ENCODE measurements at places on chromosomes 5 and 9. TPM values are rescaled to one million over a fixed set of nuclear protein-coding genes. Genes with fewer than 3 reads are reported as not detected.

The LVRN gene
- 0.07 TPM for total RNA-seq

The DMRTA1 gene
- total RNA-seq: 0.27 TPM

The TSLP gene
- 0.53 TPM for total RNA-seq

The CDC14B gene
- 2.0 TPM for total RNA-seq

The HAVCR2 gene
- 0.07 TPM for total RNA-seq

The GRAMD2B gene
- total RNA-seq: 3.4 TPM

The SHC3 gene
- 1.7 TPM for total RNA-seq

The CYLC2 gene
- total RNA-seq: not detected

The GABRA1 gene
- not detected for total RNA-seq

The PLEKHG4B gene
- under 0.01 TPM for total RNA-seq

The COL15A1 gene
- total RNA-seq: not detected

The PCDHGA11 gene
- total RNA-seq: 12.5 TPM

The ZNF484 gene
- total RNA-seq: 15.0 TPM

The LECT2 gene
- total RNA-seq: not detected

The ANKRD31 gene
- total RNA-seq: 0.07 TPM

The CCDC171 gene
- 2.9 TPM for total RNA-seq

The IFNE gene
- 5.5 TPM for total RNA-seq

The TEX10 gene
- 37.4 TPM for total RNA-seq

The PCDHGA12 gene
- total RNA-seq: 10.8 TPM

The SLC6A19 gene
- not detected for total RNA-seq

The ECM2 gene
- total RNA-seq: 0.07 TPM
